Activated CD4-positive, alpha-beta T cell treated with anti-CD3 and anti-CD28 coated beads for 48 hours (primary cell): ENCODE measurements at places on chromosomes 4 and X.

- peak; percentile 23 for DNase-seq
These were observed 14.7 kb upstream of the SEC24D start for GRCh38 chr4:118850488-118851173.

DNA sequence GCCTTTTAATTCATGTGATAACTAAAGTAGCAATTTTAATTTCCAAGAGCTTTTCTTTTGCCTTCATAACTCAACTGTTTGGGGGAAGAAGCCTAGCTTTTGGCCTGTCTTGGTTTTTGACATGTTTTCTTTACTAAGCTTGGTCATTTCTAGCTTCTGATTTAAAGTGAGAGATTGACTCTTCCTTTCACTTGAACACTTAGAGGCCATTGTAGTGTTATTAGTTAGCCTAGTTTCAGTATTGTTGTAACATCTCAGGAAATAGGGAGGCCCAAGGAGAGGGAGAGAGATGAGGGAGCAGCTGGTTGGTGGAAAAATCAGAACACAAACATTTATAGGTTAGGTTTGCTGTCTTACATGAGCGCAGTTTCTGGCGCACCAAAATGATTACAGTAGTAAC is 44.8 kb downstream of the DCLK2 start:
- no peak for DNase-seq

DNA sequence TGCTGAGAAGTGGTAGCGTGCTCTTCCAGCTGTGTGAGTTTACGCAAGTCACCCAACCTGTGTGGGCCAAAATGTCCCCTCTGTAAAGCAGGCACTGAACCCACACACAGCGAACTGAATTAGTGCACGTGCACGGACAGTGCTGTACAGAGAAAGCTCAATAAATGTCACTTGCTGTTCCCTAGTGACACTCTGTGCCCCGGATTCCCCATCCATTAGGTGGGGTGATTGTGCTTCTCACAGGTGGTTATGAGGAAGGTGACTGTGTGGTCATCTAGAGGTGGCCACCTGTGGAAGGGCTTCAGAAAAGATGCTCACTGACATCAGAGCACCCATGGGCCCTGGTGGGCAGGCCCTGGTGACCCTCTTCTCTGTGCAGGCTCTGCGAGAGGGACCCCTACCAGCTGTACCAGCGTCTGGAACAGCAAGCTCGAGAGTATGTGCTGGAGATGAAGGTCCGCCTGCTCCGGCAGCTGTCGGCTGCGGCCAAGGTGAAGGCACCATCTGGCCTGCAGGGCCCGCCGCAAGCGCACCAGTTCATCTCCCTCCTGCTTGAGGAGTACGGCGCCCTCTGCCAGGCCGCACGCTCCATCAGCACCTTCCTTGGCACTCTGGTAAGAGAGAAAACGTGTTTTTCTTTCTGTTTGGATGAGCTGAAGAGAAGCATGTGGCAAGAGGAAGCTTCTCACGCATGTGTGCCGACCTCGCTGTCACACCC is 94.3 kb downstream of the FAM193A start:
- DNase-seq, result no peak

DNA sequence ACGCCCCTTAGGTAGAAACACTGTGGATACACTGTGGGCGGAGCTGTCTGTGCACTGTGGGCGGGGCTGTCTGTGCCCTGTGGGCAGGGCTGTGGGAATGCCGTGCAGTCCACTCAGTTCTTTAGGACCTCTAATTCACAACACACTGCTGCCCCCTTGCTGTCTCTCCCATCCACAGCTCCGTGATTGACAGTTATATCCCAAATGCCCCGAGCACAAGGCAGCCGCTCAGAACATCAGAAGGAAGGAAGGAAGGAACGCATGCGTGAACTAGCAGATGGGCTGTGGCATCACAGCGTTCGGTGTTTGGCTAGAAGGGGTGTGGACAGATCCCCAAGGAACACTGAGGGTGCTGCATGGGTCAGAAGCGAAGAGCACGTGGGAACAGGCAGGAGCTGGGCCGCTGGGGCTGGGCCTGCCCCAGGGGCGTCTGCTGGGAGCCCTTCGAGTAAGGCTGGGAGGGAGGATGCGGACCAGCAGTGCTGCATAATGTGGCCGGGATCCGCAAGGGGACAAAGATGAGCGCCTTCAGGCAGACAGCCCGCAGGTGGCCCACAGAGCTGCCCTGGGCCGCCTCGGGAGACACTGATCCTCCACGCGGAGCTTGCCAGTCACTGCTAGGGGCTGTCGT is 29.8 kb downstream of the ACOX3 start:
- DNase-seq, result peak; percentile 10

- no peak for DNase-seq
These were observed 102.9 kb upstream of the PGRMC2 start for GRCh38 chr4:128390475-128390996.

DNA sequence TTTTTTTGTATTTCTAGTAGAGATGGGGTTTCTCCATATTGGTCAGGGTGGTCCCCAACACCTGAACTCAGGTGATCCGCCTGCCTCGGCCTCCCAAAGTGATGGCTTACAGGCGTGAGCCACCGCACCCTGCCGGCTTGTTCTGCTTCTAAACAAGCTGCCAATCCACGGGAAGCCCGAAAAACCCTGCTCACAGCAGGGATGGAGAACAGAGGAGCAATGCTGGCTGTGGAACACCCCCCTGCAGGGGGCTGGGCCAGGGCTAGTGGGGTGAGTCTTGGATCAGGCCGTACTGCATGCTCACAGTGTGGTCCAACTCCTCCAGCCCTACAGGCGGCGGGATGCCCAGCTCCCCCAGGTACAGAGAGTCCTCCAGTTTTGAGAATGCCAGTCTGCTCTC is 38.1 kb upstream of the ARHGAP6 start:
- DNase-seq, result no peak
